SJCRH30 (cell line): ENCODE measurements at places on chromosomes 16 and 17.

DNA sequence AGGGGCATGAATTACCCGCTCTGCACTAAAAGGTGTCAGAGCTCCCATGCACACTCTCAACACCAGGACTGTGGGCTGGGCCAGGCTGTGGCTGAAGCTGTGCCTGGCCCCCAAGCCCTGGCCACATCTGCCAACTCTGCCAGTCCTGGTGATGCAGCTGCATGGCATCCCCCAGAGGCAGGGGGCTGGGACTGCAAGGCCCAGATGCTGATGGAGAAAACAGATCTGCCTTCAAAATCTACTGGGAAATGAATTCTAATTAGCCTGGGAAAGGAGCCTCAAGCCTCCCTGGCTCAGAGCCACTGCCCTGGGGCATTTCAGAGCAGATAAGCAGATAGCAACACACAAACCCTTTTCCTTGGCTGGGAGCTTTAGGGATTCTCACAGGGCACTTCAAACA, 3.4 kb downstream of the CHST6 start:
- peak; percentile 56 for DNase-seq

GRCh38 chr16:78962457-78962929, 638.0 kb downstream of the MAF start:
- DNase-seq, result no peak

- no peak for DNase-seq
These were observed 580 bp downstream of the BCAR1 start for GRCh38 chr16:75250809-75251279.

GRCh38 chr17:37752482-37752881, 7.6 kb upstream of the HNF1B start:
- DNase-seq, result no peak

GRCh38 chr17:38881600-38882191, 11.8 kb downstream of the LASP1 start:
- DNase-seq, result peak; percentile 84

GRCh38 chr17:47066095-47066494, 87.0 kb upstream of the RPRML start:
- no peak for DNase-seq

- peak; percentile 80 for DNase-seq
These were observed 1.6 kb upstream of the DUSP14 start for GRCh38 chr17:37488009-37488604.

GRCh38 chr16:86390335-86390734, 120.0 kb upstream of the FOXF1 start:
- DNase-seq, result no peak

- no peak for DNase-seq
These were observed 20.7 kb upstream of the PLCG2 start for GRCh38 chr16:81758376-81758775.

DNA sequence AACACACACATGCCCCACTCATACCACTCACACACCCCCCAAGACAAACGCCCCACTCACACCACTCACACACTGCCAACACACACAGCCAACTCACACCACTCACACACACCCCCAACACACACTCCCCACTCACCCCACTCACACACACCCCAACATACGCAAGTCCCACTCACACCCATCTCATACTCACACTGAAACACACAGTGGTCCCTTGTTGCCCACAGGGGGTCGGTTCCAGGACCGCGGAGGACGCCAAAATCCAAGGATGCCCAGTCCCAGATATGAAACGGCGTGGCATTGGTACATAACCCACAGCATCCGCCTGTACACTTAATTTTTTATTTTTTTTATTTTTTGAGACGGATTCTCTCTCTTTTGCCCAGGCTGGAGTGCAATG, 20.9 kb downstream of the RNF213 start:
- no peak for DNase-seq
